ENCODE measurements at places on chromosomes 3 and 15.

DNA sequence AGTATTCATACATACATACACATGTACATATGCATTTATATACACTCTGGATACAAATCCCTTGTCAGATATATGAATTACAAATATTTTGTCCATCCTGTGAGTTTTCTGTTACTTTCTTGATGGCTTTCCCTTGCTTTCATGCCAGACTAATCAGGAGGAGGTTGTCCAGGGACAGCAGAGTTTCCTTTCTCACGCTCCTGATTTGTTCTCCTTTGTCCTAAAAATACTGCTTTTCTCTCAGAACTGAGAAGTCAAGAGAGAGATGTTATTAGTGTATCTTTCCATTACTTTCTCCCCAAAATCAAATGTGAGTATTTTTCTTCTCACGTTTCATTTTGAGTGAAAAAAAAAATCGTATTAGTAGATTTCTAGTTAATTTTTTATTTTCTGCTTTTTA is 12.1 kb upstream of the TCAIM start:
- no peak for DNase-seq

DNA sequence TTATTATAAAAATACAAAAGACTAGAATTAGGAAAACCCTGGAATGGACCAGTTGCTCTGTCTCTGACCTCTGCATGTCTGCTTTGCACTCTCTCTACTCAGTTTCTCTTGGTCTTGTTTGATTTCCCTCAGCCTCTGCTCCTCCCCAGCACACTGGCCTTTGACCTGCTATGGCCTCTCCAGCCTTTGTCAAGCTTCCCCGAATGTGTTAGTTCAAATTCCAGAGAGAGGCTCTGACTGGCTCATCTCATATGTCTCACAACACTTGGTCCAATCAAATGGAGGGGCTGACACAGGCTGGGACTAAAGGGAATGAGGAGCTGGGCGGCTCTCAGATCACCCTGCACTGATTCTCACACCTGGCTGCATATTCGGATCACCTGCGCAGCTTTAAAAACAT is 52.4 kb upstream of the CMTM8 start:
- no peak for DNase-seq

GRCh38 chr3:36648241-36649034 is 115.9 kb downstream of the DCLK3 start:
- DNase-seq, result no peak

DNA sequence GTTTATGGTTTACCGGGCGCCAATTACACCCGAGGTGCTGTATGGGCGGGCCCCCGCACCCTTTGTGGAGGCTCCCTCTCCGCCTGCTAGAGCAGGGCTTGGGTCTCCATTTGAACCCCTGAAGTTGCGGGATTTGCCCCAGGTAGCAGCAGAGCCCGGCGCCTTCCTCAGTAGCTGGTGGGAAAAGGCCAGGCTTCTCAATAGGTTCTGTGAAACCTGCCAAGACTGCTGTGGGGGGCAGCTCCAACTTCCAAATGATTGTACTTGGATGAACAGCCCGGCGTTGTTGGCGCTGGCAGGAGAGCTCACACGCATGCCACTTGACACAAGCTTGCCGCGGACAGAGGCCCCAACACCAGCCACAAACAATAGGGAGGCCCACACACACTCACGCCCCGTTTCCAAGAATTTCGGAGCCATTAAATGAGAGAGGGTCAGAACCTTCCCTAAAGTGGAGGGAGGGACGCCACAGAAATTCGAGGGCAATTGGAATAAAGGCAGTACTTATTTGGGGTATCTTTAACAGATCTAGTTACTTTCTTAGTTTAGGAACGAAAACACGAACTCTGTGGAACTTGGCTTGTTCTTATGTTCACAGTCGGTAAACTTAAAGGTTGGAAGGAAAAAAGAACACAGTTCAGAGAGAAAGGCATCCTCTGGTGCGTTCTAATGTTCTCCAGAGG is 1.4 kb downstream of the EPHB3 start:
- DNase-seq, result no peak

- no peak for DNase-seq
These were observed 34.0 kb downstream of the PCSK6 start for GRCh38 chr15:101455291-101456025.

DNA sequence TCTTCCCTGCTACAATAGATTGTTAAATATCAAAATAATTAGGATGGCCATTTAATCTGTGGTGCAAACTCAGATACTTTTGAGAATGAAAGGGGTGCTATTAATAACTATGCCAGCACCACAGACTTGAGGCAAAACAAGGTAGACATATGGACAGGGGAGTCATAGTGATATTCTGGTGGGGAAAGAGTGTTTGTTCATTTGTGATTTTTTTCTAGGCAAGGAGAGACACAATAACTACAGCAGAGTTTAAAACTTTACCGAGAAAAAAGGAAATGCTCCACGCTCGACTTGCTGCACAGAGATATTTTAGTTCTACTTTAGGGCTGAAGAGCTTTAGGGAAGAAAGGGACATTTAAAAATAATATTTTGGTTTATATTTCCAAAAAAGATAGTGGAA is 611.2 kb upstream of the GRM7 start:
- DNase-seq, result no peak

DNA sequence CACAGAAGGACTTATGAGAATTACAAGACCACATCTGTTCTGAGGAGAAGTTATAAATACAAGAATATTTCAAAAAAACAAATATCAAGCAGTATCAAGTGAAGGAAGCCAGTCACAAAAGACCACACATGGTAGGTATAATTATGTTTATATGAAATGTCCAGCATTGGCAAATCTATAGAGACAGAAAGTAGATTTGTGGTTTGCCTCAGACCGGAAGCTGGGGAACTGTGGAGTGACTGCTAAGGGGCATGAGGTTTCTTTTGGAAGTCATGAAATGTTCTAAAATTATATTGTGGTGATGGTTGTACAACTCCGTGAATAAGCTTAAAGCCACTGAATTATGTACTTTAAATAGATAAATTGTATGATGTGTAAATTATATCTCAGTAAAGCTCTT is 136.9 kb downstream of the FRMD5 start:
- no peak for DNase-seq

- no peak for DNase-seq
These were observed 525.7 kb downstream of the TUSC7 start for GRCh38 chr3:117235304-117235703.
